ENCODE measurements at places on chromosomes 3 and 15. TPM values are rescaled to one million over a fixed set of nuclear protein-coding genes. Genes with fewer than 3 reads are reported as not detected.

- no peak for DNase-seq
Measured at GRCh38 chr3:149026718-149027117, 35.4 kb downstream of the GYG1 start.

DNA sequence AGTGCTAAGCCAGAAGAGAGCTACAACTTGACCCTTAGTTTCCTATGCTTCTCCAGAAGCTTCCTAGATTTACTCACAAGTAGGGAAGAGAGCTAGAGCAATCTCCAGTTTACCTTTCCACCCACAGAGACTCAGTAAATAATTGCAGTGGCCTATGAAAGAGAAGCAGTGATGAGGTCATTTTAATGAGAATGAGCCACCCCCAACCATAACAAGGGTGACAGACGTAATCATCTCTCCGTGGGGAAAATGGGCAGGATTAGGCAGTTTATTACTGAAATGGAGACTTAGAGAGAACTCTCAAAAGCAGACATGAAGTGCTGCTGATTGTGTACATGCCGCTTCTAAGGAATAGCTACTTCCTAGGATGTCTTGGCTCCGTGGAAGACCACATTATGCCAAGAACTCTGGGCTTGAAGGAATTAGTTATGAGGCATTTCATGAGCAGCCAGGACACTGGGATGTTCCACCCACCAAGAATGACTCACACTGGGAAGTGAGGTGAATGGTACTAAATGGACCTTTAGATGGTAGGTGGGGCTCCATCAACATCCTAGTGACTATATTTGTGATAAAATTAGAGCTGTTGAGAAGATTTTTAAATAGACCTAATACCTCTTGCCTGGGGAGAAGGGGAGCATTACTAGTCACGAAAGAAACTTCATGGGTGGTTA is 160.9 kb downstream of the EDEM1 start:
- DNase-seq: no peak

DNA sequence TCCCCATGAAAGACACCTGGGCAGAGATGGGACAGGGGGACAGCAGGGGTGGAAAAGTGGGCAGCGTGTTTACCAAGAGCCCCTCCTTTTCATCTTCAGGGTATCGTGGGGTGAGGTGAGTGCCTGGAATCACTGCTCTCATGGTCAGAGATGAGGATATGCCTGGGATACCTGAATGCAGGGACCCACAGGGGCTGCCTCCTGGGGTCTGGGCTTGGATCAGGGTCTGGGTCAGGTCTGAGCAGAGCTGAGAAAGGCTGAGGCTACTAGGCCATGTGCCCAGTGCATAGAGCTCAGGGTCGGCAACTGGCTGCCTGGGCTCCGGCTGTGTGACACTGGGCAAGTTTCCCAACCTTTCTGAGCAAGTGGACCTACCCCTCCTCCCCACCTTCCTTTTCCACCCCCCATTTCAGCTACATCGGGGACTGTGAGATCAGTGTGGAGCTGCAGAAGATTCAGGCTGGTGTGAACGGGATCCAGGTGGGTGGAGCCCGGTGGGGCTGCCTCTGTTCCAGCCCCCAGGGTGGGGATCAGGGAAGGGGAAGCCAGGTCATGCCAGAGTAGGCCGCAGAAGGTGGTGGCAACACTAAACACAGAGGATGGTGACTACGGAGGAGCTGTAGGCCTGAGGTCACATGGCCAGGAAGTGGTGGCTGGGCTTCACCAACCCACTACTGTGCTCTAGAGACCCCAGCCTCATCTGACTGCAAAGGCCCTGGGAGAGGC is 24.5 kb downstream of the ESYT3 start:
- DNase-seq: no peak

DNA sequence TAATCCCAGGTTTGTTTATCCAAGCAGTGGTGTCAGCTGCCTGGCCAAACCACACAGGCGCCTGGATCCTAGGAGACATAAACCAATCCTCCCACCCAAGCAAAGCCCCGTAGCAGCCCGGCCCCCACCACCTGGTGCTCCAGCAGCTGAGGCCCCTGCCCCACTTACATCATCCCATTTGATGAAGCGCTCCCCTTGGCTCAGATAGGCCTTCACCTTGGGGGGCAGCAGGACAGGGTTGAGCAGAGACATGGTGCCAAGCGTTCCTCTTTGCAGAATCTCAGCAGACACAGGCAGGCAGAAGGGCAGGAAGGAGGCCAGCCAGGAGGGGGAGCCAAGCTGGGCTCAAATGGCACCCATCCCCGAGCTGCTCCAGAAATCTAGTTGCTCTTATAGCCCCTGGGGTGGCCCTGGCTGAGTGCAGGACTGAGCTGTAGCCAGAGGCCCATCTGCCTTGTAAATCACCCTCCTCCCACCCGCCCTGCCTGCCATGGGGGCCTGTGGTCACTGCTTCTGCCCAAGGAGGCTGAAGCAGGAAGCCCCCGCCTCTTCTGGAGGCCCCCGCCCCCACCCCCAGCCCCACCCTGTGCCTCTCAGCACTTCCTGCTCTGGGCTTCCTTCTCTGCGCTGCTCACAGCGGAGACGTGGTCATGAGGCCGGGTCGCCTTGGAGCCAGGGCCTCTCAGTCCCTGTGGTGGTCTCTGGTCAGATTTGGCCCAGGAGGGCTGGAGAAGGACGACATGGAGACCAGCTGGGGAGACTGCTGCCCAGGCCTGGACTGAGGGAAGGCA is at the start of gene PLCB2:
PLCB2 (minus strand) TSS at position 515 of the 791 bp plus-strand sequence; CDS start at position 252, 263 bp downstream.
- DNase-seq: no peak

GRCh38 chr3:28136607-28137216 is 104.7 kb upstream of the CMC1 start:
- no peak for DNase-seq

- no peak for DNase-seq
Measured at GRCh38 chr15:89243046-89243690, 611 bp upstream of the FANCI start.

GRCh38 chr3:128111147-128111546 is 12.5 kb downstream of the RUVBL1 start:
- DNase-seq: no peak

The ZNF660 gene
- total RNA-seq: 5.0 TPM

The KCNH8 gene
- total RNA-seq: not detected

The IL16 gene
- 6.5 TPM for total RNA-seq

- no peak for DNase-seq
Measured at GRCh38 chr3:171687581-171687980, 122.7 kb downstream of the PLD1 start.

The CFAP100 gene
- total RNA-seq: not detected
